WERI-Rb-1 (cell line): ENCODE measurements at places on chromosomes 1 and 21.

GRCh38 chr1:63871463-63871862, 97.6 kb downstream of the ROR1 start:
- DNase-seq, result no peak

- no peak for DNase-seq
Observed at GRCh38 chr1:187013582-187014200, 184.9 kb downstream of the PLA2G4A start.

- no peak for DNase-seq
Observed at GRCh38 chr1:181947441-181947840, 114.1 kb downstream of the ZNF648 start.

DNA sequence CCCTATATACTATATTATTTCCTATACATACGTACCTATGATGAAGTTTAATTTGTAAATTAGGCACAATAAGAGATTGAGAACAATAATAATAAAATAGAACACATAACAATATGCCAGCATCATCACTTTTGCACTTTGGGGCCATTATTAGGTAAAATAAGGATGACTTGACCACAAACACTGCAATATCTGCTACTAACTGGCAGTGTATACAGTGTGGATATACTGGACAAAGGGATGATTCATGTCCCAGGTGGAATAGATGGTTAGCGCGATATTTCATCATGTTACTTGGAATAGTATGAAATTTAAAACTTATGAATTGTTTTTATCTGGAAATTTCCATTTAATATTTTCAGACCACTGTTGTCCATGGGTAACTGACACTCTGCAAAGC, 35.4 kb upstream of the TXLNA start:
- no peak for DNase-seq

- DNase-seq, result no peak
Observed at GRCh38 chr1:150210706-150211105, 25.2 kb downstream of the ANP32E start.

- DNase-seq, result peak; percentile 64
Observed at GRCh38 chr1:157110003-157110402, 10.4 kb upstream of the ETV3L start.

- no peak for DNase-seq
Observed at GRCh38 chr1:177952249-177952648, 17.6 kb downstream of the SEC16B start.

- DNase-seq, result no peak
Observed at GRCh38 chr1:198267921-198268320, 111.1 kb downstream of the NEK7 start.

DNA sequence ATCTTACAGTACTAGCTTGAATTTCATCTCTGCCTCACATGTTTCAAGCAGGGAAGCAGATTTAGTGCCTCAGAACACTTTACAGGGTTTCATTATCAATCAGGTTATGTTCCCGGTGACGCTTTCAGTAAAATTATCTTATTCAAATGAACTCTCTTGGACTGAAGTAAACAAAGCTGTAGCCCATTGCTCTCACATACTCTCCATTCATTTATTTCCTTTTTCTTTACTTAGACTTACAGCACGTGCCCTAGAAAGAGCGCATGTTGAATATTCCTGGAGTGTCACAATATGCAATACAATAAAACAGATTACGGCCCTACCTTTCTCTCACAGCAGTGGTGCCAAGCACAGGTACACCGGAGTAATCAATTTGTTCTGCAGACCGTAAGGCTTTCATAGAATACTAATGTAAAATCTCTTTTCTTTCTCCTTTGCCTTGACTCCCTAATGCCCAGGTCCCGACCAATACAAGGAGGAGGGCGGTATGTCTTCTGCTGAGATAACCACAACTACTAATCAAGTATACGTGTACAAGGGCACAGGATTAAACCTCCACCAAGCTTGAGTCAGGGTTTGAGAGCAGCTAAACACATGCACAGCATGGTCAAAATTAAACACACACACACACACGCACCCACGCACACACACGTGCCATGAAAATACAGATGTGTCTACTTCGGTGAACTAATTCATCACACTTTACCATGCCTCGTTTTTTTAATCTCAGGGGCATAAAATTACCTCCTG, 62.8 kb downstream of the NRIP1 start:
- DNase-seq, result no peak

GRCh38 chr1:114111731-114112641, 41.7 kb downstream of the SYT6 start:
- DNase-seq, result no peak

- DNase-seq, result no peak
Observed at GRCh38 chr1:22048351-22049192, 3.9 kb upstream of the CDC42 start.

- peak; percentile 44 for DNase-seq
Observed at GRCh38 chr1:235307158-235308124, 20.5 kb downstream of the ARID4B start.

- no peak for DNase-seq
Observed at GRCh38 chr1:67863637-67864036, 30.4 kb upstream of the GNG12 start.

- no peak for DNase-seq
Observed at GRCh38 chr1:38059635-38060250, 13.2 kb upstream of the POU3F1 start.

DNA sequence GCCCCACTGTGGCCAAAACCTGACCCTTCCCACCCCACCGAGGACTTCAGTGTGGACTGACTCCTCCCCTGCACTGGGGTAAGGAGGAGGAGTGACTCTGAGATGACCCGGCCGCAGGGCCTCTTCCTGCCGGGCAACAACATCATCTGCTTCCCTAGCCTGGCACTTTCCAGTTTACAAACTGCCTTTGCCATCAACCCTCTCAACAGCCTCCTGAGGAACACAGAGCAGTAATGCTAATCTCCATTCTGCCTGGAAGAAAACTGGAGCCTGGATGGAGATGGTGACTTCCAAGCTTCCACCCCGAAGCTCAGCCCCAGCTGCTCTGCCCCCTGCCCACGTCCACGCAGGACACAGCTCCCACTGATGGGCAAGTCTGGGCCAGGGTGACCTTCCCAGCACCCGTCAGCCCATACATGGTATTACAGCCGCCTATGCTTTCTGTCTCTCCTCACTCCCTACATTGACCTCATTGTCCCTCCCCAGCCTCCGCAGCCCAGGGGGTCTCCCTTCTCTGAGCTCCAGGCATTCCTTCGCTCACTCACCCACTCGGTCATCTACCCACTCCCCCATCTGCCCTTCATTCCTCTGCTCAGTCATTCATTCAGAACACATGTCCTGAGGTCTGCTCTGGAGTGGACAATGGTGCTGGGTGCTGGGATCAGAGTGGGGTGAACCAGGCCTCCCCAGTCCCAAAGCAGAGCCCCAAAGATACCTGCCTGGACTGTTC, 34.2 kb downstream of the RAP1GAP start:
- no peak for DNase-seq

- DNase-seq, result peak; percentile 96
Observed at GRCh38 chr1:151715726-151716404, 738 bp downstream of the CELF3 start.

DNA sequence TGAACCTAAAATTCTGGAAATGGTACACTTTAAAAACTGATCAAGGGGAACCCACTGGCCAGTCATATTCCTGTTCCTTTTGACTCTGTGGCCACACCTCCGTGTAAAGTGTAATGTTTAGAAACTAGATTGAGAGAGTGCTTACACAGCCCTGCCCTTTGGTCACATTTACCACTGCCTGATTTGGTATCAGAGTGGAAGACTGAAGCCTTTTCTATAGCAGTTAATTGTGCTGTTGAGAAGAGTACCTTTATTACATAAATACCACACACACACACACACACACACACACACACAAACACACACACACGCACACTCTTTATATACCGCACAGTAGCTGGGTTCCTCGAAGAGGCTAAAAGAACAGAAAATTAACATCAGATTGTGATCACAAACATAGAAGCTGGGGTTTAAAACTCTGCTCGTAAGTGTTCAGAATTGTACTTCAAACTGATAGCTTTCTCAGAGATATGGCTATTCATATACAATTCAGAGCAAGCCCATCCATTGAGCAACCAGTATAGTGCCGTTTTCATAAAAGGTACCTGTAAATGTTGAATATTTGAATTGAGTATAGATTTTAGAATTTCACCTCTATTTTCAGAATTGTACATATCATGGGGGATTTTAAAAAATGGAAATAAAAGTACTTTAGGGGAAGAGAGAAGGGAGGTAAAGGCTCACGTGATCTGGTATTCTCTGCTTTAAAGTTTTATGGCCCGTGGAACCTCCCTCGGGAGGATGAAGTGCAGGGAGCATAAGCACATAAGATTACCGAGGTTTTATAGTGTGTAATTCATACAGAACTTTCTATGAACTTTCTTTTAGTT, 37.5 kb downstream of the CAMTA1 start:
- no peak for DNase-seq
